ENCODE measurements at places on chromosomes 6 and 20.

DNA sequence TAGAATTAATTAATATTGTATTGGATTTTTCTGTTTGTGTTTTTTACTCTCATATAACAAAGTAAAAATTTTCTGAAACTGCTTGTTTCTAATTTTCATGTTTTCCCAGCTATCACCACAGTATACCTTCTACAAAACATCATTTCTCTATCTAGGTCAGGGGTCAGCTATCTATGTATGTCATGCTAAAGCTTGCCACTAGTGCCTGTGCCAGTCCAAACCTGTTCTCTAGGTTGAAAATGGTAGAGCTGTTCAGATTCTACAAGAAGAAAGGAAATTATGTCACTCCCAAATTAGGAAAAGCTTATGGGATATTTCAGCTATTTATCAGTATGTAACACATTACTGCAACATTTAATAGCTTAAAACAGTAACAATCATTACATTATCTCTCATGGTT lies 5.8 kb upstream of the ME1 start:
- H3K27me3 ChIP-seq: no peaks in the 10 kb centered on the region
- no peaks in the 10 kb centered on the region for H3K36me3 ChIP-seq
- H3K4me1 ChIP-seq: no peaks in the 10 kb centered on the region
- no peak overlapping the region for H3K27ac ChIP-seq
- H3K4me3 ChIP-seq: no peak overlapping the region

- H3K4me1 ChIP-seq: no peaks in the 10 kb centered on the region
- DNase-seq: peak; percentile 1
- H3K36me3 ChIP-seq: no peaks in the 10 kb centered on the region
- H3K27ac ChIP-seq: no peak overlapping the region
These were observed 29.3 kb downstream of the SCML4 start for GRCh38 chr6:107794771-107795170.

GRCh38 chr20:30812739-30813411 lies 444.6 kb upstream of the DEFB115 start:
- no peak for DNase-seq
- no peaks in the 10 kb centered on the region for H3K36me3 ChIP-seq
- H3K27ac ChIP-seq: no peak overlapping the region
- no peak overlapping the region for H3K4me3 ChIP-seq
- H3K27me3 ChIP-seq: no peaks in the 10 kb centered on the region

GRCh38 chr6:30836431-30836866 lies 47.9 kb upstream of the DDR1 start:
- no peak overlapping the region for H3K4me3 ChIP-seq
- no peaks in the 10 kb centered on the region for H3K36me3 ChIP-seq
- DNase-seq: no peak
- peaks cover 6% of the 10 kb centered on the region for H3K4me1 ChIP-seq
- H3K27me3 ChIP-seq: no peaks in the 10 kb centered on the region
- no peak overlapping the region for H3K27ac ChIP-seq

GRCh38 chr6:107121266-107121665 lies 6.0 kb upstream of the BEND3 start:
- no peak overlapping the region for H3K27ac ChIP-seq
- H3K4me1 ChIP-seq: no peaks in the 10 kb centered on the region
- no peaks in the 10 kb centered on the region for H3K36me3 ChIP-seq
- H3K4me3 ChIP-seq: no peak overlapping the region

GRCh38 chr6:46491628-46492547 lies 639 bp upstream of the RCAN2 start:
- peaks cover 7% of the 10 kb centered on the region for H3K4me1 ChIP-seq
- H3K27me3 ChIP-seq: no peaks in the 10 kb centered on the region
- H3K36me3 ChIP-seq: no peaks in the 10 kb centered on the region
- H3K27ac ChIP-seq: peak overlapping the region; percentile 85

- no peak overlapping the region for H3K27ac ChIP-seq
- no peaks in the 10 kb centered on the region for H3K4me1 ChIP-seq
- no peaks in the 10 kb centered on the region for H3K36me3 ChIP-seq
- no peaks in the 10 kb centered on the region for H3K27me3 ChIP-seq
These were observed 1361.8 kb upstream of the CITED2 start for GRCh38 chr6:140736231-140736630.

GRCh38 chr20:63115651-63116411 lies 100.1 kb downstream of the YTHDF1 start:
- H3K4me3 ChIP-seq: no peak overlapping the region
- H3K27ac ChIP-seq: no peak overlapping the region
- H3K4me1 ChIP-seq: no peaks in the 10 kb centered on the region
- no peak for DNase-seq
- H3K36me3 ChIP-seq: no peaks in the 10 kb centered on the region
- no peaks in the 10 kb centered on the region for H3K27me3 ChIP-seq

DNA sequence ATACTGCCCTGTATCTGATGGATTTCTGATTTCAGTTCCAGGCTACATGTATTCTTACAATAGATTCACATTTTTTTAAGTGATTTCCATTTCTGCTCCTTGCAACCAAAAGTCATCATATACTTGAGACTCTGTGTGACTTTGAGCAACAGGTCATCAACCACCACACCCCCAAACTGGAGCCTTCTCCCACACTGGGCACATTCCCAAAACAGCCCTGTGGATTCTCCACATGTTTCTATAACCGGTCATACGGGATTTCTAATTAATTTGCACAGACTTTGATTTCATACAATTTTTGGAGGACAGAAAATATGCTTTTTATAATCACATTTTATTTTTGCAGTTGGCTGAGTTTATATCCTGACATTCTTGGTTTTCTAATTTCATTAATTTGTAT lies 317.2 kb upstream of the ID4 start:
- no peak for DNase-seq
- no peaks in the 10 kb centered on the region for H3K27me3 ChIP-seq
- no peaks in the 10 kb centered on the region for H3K36me3 ChIP-seq
- H3K4me1 ChIP-seq: no peaks in the 10 kb centered on the region

DNA sequence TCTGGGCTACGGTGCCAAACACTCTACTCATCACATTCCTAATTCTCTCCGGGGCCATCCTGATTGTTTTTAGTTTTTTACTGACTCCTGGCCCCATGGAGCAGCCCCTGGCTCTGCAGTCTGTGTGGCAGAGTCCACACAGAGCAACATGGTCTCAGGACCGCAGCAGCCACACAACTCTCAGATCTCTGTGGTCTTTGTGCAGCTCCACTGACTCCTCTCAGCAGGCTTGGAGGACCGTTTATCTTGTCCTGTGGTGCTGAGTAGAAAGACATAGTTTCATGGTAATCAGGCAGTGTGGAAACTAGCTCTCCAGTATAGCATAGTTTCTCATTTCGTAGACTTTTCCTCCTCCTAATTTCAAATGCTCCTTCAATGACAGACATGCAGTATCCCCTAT lies 168.4 kb downstream of the EDN1 start:
- no peaks in the 10 kb centered on the region for H3K27me3 ChIP-seq
- no peak for DNase-seq
- H3K4me3 ChIP-seq: no peak overlapping the region

GRCh38 chr20:3674995-3675900 lies 6.6 kb downstream of the ADAM33 start:
- no peak overlapping the region for H3K27ac ChIP-seq
- H3K4me3 ChIP-seq: no peak overlapping the region
- H3K4me1 ChIP-seq: no peaks in the 10 kb centered on the region
- DNase-seq: no peak

- H3K27me3 ChIP-seq: no peaks in the 10 kb centered on the region
- peak overlapping the region; percentile 78 for H3K27ac ChIP-seq
- H3K4me1 ChIP-seq: no peaks in the 10 kb centered on the region
These were observed 31.6 kb upstream of the EPB41L1 start for GRCh38 chr20:36122931-36123288.

GRCh38 chr6:42704251-42704936 lies 18.0 kb downstream of the PRPH2 start:
- no peaks in the 10 kb centered on the region for H3K4me1 ChIP-seq
- peak overlapping the region; percentile 67 for H3K4me3 ChIP-seq

DNA sequence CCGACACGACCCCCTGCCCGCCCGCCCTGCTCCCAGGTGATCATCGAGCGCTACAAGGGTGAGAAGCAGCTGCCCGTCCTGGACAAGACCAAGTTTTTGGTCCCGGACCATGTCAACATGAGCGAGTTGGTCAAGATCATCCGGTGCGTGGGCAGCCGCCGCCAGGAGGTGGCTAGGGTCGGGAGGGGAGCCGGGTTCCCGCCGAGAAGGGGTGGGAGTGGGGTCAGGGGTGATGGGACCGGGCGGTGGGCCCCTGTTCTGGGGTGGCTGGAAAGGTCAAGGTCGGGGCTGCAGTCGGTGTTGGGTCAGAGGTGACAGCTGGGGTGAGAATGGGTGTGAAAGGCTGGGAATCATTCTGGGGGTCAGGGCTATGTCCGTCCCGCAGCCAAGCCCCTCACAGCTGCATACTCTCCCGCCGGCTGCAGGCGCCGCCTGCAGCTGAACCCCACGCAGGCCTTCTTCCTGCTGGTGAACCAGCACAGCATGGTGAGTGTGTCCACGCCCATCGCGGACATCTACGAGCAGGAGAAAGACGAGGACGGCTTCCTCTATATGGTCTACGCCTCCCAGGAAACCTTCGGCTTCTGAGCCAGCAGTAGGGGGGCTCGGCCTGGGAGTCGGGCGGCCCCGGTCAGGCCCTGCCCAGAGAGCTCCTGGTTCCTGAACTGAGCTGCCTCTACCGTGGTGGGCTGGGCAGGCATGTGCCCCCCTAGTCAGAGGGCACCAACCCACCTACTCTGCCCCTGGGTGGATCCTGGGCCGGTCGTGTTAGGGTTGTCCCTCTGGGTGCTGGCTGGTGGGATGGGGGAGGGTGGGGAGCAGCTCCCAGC lies 1.0 kb downstream of the MAP1LC3A start:
- H3K36me3 ChIP-seq: no peaks in the 10 kb centered on the region
- H3K4me3 ChIP-seq: no peak overlapping the region
- H3K27me3 ChIP-seq: no peaks in the 10 kb centered on the region
- H3K4me1 ChIP-seq: no peaks in the 10 kb centered on the region
- no peak overlapping the region for H3K27ac ChIP-seq

- DNase-seq: no peak
- H3K4me1 ChIP-seq: no peaks in the 10 kb centered on the region
- H3K27me3 ChIP-seq: no peaks in the 10 kb centered on the region
- H3K36me3 ChIP-seq: no peaks in the 10 kb centered on the region
These were observed 21.5 kb downstream of the RIMS4 start for GRCh38 chr20:44788706-44789456.

DNA sequence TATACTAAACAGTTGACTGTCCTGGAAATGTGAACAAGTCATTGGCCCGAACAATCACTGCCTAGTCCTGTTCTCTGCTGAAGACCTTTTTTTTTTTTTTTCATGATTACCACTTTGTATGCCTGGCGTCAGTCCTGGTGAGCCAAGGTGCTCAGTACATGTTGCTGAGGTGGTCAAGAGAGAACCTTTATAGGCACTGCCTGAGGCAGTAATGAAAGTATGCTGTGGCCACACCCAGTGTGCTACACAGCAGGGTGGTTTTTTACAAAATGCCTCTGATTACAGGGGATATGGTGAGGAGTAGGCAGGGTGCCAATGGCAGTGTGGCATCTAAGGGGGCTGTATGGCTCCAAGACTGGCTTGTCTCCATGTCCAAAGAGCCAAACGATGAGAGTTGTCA lies 135.1 kb upstream of the ENPP5 start:
- H3K4me3 ChIP-seq: no peak overlapping the region
- H3K4me1 ChIP-seq: no peaks in the 10 kb centered on the region
- DNase-seq: no peak
